ENCODE measurements at places on chromosomes 3 and 15. TPM values are rescaled to one million over a fixed set of nuclear protein-coding genes. Genes with fewer than 3 reads are reported as not detected.

GRAMD1C gene
- total RNA-seq, result 8.2 TPM

OR5K4 gene
- not detected for total RNA-seq

DAZL gene
- total RNA-seq, result not detected

C15orf62 gene
- 1.4 TPM for total RNA-seq

PLSCR5 gene
- not detected for total RNA-seq

Measured in mucosa of gallbladder (tissue), 1 donor.